Activated naive CD4-positive, alpha-beta T cell treated with anti-CD3 and anti-CD28 coated beads, Interleukin-2, amount 50 U/mL, for 72 hours (primary cell): ENCODE measurements at places on chromosomes 11 and 22.

GRCh38 chr11:7637447-7638157, 35.7 kb downstream of the CYB5R2 start:
- DNase-seq: no peak

DNA sequence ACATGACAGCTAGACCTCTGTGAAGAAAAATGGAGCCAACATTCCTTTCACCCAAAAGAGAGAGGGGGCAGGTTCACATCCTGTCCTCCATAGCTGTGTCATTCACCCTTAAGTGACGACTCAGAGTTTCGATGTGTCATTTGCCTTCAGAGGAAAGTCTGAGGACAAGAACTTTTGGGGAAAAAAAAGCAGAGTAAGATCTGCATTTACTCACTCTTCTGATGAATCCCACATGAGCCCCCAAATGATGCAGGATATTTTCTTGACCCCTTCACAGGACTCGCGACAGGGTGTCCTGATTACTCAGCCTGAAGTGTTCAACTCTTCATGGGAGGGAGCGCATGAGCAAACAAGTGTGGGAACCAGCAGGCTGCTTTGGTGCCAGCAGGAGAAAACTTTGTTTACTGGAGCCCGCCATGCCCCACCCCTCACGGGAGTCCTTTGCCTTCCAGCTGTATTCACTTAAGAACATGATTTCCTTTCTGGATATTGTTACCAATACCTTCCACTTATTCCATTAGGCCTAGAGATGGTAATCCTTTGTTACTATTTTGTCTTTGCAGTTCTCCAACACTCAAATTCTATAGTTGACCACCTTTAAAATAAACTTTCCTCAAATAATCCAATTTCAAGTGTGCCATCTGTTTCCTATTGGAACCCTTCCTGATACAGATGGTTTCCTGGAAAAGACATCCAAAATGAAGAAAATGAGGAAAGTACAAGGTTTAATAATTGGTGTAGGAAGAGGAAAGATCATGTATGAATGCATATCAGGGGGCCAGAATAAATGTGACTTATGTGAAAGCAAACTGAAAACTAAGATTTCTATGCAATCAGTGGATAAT, 729.8 kb downstream of the FAM181B start:
- no peak for DNase-seq

- no peak for DNase-seq
These were observed 43.6 kb upstream of the POU2AF1 start for GRCh38 chr11:111422494-111423249.

DNA sequence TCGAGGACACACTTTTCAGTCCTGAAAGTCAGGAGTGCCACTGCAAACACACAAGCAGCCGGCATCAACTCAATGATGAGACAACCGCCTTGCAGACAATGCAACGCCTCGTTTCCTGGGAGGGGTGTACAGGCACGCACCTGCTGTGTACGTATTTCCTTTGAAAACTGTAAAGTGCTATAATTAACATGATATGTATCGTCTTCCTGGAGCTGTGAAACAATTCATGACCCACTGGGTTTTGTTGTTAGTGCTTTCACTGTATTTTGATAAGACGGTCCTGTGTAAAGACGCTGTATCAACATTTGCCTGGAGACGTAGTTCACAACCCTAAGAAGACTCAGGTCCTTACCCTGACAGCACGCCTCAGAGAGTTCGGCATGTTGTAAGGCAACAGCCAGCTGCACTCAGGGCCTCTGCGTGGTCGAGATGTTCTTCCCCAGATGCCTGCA, 105.7 kb upstream of the ANO1 start:
- no peak for DNase-seq

DNA sequence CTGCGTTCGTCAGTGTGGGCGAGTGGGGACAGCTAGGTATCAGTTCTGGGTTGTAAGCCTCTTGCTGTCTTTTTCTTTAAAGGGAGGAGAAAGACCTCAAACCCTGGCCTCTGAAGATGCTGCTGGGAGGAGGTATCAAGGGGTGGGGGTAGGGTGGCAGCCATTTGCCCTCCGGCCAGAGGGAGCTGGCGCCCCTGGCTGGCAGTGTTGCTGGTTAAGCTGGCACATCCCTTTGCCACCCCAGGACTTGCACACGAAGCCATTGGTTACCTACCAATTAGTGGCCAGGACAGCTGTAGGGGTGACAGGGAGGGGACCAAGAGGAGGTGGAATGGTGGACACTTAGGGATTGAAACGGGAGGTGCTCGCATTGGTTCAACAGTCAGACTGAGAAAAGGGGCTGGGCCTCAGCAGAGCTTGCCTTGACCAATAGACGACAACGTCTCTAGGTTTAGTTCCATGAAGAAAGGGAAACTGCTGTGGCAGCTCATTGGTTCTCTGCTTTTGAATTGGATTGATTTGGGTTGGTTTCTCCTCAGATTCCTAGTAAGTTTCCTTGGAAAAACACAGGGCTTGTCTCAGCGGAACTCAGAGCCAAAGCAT, 77.9 kb downstream of the ST3GAL4 start:
- DNase-seq: no peak

GRCh38 chr22:24063986-24064385, 52.9 kb downstream of the CABIN1 start:
- DNase-seq: no peak

DNA sequence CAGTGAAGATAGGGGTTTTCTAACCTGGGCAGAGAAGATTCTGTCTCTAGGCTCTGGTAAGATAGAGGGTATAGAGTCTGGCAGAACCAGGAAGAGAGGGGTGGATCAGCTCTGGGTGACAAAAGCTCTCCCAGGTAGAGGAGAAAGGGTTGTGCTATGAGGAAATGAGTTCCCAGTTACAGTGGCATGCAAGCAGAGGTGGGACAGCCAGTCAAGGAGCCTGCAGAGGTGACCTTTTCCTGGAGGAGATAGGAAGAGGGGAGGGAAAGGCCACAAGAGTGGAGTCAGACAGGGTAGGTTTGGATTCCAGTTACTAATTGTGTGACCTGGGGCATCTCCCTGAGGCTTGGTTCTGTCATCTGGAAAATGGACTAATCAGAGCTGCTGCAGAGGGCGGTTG, 3.4 kb upstream of the CAPN5 start:
- DNase-seq: no peak

DNA sequence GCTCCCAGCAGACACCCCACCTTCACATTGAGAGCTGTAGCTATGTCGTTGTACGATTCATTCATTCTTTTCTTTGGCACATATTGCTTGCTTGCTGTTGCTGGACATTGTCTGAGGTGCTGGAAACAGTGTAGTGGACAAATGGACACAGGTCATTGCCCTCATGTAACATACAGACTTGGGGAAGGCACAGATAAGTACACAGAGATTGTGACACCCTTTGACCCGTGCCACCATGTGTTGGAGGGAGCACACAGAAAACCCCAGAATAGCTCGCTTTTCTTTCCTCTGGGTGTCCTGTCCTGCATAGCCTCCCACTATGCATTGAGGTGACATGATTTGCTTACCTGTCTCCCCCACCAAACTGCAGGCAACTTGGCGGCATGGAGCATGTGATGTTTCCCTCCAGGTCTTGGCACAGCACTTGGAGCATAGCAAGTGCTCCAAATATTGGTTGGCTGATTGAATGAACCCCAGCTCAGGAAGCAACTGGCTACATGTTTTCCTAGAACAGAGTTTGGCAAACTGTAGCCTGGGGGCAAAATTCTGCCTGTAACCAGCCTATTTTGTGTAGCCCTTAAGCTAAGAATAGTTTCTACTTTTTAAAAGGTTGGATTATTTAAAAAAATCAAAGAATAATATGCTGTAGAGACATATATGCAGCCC, 30.9 kb upstream of the NECTIN1 start:
- DNase-seq: no peak

GRCh38 chr11:25159341-25159740, 662.5 kb downstream of the LUZP2 start:
- no peak for DNase-seq

- no peak for DNase-seq
These were observed 47.8 kb downstream of the PPP2R1B start for GRCh38 chr11:111718436-111718835.

DNA sequence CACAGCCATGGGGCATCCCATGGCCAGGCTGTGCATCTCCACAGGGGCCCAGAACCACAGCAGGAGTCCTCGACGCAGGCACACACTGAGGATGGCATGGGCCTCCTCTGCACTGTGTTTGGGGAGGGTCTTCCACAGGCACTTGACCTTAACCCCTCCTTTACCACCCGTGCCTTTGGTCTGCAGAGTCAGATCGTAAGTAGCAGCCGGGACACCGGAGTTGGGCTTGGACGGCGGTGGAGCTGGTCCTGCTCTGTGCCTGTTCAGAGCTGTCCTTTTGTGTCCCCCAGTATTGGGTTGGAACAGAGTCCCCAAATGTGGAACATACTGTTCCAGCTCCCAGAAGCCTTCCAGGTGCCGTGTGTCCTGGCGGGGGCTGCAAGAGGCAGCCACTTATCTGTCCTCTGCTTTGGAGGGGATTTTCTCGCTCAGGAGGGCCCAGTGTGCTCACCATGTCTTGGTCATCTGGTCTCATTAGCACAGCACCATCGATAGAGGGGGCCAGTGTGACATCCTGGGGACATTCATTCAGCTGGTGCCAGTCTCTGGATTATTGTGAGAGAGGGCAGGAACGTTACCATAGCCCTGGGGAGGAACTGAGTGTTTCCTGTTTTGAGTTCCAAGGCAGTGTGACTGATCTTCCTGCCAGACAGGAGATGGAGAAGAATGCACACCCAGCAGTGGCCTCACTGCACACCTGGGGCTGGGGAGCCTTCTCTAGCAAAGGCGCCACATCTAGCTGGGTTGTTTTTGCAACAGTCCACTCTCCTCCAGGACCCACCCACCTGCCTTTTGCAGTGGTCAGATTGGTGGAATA, 12.4 kb downstream of the CRELD2 start:
- no peak for DNase-seq

DNA sequence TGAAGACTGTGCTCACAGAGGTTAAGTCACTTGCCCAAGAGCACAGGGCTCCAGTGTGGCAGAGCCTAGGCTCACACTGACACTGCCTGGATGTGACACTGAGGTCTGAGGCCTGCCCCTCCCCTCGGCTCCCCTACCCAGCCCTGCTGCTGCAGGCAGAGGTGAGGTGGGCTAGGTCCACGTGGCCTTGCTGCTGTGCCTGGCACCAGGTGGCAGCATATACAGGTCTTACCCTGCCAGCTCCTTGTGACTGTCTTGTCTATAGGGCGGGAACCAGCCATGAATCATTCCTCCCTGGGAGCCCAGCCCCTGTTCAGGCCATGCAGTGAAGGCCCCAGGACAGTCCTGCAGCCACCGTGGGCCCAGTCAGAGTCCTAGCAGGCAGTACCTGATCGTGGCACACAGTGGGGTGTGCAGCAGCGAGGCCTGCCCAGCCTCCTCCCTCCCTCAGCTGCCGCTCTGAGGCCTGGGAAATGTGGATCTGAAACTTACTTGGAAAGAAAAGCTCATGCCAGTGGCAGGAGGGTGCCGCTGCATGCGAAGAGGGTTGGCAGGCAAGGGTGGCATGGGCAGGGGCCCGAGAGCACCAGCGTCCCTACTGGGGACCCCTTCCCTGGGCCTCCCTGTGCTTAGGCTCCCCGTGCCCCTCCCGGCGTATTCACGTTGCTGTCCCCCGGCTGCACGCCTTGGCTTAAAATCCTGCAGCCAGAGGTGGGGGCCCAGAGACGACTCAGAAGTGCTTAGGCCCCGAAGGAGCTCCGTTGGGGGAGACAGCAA, 1.2 kb upstream of the CERK start:
- no peak for DNase-seq

- DNase-seq: no peak
These were observed 13.9 kb downstream of the SIRT3 start for GRCh38 chr11:221998-222789.

DNA sequence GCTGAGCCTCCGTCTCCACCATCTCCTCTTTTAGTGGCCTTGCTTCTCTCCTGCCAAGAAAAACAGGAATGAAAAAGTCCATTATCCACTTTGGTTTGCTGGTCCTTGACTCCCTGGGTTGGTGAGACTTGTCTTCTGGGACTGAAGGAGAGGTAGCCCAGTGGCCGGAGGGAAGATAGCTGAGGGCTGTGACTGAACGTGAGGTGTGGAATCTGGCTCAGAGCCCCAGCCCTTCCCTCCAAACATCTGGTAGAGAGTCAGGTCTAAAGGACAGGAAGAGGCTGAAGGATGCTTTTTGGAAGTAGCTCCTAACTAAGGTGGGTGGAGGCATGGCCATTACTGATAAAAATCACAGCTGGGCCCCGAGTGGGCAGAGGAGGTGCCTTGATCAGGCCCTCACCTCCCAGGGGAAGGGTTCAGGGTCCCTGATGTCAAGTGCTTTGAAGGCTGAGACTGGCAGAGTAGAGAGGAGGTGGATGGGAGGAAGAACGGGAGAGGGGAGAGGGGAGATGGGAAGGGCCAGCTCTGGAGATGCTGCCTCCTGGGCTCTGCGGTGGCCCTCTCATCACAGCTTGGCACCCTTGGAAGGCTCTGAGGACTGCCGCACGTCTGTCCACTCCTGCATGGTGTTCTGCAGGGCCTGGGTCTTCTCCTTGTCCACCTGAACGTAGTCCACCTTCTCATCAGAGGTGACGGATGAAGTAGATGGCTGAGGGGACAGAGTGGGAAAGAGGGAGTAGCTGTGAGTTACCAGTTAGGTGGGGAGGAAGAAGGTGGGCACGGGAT, 30.2 kb downstream of the USP35 start:
- peak; percentile 11 for DNase-seq

DNA sequence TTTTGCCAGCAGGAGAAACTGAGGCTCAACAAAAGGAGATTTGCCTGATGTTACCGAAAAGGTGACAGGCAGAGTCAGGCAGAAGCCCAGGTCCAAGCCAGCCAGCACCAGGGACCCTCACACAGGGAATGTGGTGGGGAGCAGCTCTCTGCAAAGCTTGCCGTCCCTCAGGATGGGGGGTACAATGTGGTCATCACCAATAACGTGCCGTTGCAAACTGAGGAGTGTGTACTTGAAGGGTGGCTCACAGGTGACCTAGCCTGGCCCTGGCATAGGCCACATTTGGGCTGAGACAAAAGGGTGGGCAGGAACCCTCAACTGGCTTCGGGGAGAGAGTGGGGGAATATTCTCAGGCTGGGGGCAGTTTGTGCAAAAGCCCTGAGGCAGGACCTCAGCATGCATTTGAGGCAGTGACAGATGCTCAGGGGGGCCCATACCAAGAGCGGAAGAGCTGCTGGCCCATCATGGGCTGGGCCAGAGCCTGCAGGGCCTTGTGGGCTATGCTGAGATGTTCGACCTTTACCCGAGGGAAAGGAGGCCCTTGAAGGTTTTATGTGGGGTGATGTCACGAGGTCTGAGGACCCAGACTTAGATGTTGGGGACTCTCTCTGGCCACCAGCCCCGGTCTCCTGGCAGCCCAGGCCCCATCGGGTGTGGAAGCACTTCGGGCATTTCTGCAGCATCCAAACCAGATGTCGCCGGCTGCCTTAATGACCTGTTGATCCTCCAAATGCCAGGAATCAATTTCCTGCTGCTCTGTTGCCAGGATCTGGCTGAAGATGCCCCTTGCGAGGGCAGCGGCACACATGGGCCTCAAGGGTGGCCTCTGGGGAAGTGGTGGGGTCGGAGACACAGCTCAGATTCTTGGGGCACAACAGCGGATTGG, 57.4 kb upstream of the SHISAL1 start:
- no peak for DNase-seq

- DNase-seq: no peak
These were observed 311.6 kb upstream of the PITPNB start for GRCh38 chr22:28230671-28231070.
